GM12865 (cell line): ENCODE measurements at places on chromosomes 16 and 17.

GRCh38 chr17:43789482-43789881 is 9.2 kb downstream of the CFAP97D1 start:
- no peak for DNase-seq

DNA sequence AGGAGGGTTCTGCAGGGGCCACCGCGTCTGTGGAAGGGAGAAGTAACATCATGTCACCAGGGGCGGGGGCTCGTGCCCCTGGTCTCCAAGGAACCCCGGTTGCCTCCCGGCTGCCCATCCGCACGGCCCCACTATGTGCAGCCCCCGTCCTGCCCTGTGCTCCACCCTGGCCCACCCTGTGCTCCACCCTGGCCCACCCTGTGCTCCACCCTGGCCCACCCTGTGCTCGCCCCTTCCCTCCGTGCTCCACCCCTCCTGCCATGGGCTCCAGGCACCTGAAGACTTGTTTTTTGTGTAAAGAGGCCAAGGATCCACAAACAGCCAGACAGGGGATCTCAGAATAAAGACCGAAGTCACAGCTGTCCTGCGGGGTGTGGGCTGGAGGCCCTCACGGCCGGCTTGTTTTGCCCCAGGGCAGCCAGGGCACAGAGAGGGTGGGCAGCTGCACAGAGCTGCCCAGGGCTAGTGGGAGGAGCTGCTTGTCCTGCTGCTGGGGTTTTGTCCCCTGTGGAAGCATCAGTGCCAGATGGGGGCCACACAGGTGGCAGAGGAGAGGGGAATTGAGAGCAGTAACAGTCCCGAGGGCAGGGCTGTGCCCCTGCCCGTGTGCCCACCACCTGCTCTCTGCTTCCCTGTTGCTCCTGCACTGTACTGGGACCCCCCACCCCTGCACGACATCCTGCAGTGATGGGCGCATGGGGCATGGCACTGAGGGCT is 147.0 kb upstream of the CIBAR2 start:
- DNase-seq, result no peak

DNA sequence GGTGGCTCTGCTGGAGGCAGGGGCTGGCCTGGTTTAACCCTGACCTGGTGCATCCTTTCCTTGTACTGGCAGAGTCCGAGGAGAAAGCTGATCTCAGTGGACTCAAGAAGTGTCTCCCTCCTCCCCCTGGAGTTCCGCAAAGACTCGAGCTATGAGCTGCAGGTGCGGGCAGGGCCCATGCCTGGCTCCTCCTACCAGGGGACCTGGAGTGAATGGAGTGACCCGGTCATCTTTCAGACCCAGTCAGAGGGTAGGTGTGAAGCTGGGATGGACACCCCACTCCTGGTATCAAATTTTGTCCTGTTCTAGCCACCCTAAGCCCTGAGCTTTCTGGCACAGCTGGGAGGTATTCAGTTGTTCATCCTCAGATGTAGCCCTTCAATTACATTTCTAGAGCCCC is 42.5 kb downstream of the IL21R start:
- DNase-seq, result no peak

DNA sequence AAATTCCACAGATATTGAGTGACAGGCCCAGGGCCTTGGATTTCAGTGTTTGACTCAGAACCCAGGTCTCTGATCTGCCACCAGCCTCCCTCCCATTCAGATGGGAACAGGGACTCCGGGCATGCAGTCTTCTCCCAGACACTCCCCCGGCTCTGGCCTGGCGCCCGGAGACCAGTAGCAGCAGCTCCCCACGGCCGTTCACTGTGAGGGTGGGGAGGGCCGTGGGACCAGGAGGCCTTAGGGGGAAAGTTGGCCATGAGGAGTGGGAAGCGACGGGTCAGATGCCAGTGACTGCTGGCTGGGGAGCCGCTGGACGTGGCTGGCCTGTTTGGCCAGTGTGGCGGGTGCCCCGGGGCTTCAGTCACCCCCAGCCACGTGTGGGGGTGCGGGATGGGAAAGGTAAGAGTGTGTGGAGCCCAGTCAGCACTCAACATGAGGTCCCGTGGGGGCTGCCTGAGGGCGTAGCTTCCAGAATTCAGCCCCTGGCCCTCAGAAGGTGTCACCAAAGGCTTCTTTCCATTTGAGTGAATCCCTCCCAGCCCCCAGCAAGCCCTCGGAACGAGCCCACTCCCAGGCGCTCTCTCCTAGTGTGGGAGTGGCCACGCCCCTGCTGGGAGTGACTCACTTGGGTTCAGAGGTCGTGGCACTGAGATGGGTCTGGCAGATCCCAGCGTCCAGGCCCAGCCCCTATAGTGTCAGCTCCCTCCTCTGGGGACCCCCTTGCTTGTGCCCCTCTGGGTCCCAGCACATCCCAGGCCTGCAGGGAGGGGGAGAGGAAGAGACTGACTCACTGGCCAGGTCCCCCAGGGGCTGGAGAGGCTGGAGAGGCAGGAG is 309.4 kb downstream of the SEC14L1 start:
- DNase-seq, result peak; percentile 52

DNA sequence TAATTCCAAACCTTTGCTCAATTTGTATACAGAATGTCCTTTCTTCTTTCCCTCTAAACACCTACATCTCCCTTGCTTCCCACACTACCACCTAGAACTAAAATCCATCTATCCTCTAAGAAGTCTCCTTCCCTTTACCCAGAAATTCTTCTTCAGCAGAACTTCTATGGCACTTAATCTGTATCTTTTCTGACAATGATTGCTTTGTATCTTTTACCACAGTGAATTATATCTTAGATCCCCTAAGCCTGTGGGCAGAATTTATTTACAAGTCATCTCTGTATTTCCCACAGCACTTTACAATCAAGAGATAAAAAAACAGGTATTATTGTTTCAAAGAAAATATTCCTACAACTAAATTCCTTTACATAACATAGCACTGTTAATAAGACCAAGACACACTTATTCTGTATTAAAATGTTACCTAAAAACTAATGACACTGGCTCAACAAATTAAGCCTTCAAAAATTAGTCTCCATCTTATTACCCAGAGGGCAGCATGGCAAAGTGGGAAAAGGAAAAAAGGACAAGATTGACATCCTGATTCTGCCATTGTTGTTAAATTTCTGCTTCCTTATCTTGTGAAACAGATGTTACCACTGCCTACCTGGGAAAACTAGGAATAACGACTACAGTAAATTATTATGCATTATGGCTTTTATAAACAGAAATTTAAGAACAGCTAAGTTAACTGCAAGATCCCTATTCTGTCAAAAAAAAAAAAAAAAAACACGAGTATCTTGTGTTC is 42.8 kb downstream of the KANSL1 start:
- DNase-seq, result no peak

DNA sequence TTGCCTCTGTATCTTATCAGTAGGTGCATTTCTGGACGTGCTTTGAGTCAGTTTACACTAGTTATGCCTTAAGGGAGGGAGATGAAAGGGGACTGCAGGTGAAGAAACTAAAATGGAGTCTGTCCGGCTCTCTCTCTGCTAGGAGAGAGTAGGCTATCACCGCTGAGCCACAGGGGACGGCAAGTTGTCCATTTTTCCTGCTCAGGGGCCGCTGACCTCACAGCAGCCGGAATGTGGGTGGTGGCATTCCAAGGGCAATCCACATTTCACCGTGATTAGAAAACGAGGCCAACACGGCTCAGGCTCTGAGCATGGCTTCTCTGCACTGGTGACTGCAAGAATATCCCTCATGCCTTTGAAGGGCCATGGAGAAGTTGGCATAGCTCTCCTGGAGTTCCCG is 19.0 kb upstream of the KLHDC4 start:
- no peak for DNase-seq

DNA sequence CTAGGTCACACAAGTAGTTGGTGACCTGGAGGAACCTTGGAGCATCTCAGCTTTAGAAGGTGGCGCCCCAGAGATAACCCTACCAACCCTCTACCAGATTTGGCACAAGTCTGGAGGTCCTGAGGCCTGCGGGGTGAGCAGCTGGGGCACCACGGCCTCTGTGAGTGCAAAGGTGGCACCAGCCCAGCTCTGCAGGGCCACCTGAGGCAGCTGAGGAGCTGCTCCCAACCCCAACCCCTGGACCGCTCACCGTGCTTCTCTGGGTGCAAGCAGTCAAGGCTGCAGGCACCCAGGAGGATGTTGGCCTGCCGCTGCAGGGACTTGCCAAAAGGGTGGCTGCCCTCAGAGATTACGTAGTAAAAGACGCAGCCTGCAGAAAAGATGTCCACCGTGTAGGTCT is 28.4 kb upstream of the ICAM2 start:
- no peak for DNase-seq

DNA sequence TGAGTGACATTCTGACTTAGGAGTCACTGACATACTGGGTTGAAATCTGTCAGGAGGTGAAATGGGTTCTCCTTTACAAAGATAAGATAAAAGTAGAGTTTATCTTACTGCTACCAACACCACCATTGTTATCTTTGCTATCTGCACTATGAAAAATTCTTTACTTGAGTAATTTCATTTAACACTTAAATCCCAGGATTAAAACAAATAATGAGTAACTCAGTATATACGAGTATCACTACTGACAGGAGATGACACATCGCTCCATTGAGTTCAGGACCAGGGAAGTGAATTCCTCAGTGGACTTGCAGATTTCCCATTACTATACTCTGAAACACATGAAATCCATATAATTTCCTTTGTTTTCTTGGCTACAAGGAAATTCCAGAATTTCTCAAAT is 242.1 kb upstream of the NLRP1 start:
- no peak for DNase-seq

DNA sequence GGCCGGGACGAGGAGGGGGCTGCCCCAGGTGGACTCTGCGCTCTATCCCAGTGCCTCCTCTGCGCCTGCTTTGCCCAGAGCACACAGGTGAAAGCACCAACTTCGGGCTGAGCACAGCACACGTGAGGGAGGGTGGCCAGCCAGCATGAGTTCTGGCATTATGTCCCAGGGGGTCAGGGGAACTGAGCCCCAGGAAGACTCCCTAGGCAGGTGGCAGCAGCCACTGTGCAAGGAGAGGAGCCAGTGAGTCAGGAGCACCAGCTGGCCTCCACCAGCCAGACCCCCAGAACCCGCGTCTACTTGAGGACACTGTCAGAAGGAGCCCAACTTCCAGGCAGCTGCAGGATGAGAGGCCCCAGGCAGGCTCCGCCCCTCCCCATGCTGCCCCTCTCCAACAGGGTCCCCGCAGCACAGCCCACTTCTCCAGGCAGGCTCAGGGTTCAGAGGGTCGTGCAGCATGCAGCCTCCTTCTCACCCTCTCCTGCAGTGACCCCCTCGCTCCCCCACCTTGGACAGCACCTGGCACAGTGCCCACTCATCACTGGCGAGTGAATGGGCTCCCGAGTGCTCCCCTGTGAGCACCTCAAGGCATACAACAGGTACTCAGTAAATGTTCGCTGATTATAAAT is 44.2 kb upstream of the RASD1 start:
- no peak for DNase-seq

- DNase-seq, result no peak
Observed at GRCh38 chr16:49799172-49799571, 56.7 kb downstream of the ZNF423 start.

DNA sequence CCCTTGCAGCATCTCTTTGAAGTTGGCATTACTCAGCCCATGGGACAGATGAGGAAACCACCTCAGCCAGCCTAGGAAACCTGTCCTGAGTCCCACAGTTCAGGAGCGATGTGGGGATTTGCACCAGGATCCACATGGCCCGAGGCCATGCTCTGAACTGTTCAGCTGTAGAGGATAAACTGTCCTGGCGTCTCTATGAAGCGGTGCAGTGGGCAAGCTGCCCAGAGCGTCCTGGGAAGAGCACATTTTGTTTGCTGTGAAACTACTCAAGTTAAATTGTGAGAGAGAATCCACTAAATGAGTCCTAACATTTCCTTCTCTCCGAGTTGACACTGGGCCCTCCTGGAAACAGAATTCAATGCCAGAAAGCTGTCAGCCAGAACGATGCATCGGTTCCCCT is 276.6 kb upstream of the TNRC6C start:
- no peak for DNase-seq

DNA sequence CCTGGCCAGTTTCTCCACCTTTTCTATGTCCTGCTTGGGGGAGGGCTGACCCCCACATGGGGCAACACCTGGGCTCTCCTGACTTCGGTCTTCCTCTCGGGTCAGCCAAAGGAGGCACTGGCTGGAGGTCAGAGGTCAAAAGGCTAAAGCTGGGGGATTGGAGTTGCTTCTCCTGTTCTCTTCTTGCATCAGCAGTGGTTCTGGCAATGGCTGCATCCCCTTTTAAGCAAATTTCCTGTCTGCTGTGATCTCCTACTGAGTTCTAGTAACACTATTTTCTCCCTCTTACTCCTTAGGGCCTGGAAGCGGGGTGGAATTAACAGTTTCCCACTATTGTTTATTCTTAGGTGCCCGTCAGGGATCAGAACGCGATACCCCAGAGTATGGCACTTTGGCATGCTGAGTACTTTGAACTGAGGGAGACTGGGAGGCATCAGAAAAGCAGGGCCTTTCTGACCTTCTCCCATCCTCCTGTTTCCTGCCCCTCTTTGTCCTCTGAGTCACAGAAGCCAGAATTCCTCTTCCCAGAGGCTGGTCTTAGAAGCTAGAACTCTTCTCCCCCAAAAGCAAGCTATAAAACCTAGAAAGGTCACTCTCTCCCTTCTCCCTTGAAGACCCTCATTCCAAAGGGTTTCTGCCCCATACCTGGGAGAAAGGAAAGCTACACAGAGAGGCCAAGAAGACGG is 268.2 kb downstream of the STX8 start:
- DNase-seq, result no peak

DNA sequence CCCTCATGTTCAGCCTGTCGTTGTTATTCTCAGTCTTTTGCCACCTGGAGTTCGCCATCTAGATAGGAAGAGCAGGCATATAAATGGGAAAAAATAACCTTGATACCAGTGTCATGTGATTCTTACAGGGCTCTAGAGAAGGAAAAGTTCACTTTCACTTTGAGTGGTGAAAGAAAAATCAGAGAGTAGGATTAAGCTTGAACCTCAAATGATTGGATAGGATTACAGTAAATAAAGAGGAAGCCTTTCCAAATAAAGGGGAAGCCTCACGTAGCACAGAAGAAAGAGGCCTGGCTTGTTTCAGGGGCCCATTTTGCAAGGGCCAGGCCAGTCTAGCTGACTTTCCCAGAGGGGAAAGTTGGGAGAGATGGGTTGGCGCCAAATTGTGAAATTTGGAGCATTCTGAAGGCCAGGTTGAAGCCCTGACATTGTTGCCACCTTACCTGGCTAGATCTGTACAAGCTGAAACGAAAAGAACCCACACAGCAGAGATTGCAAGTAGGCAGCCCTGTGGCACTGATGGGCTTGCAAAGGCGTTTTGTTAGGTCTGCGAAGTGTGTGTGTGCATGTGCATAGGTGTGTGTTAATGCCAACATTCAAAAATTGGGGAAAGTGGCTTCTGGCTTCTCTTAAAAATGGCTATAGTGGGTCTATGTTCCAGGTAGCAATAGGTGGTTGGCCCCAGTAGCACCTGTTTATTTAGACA is 38.8 kb downstream of the TMC6 start:
- DNase-seq, result no peak
